Activated T-helper 9 cell treated with anti-CD3 and anti-CD28 coated beads, Interleukin-2, amount 50 U/mL, for 16 hours (primary cell): ENCODE measurements at places on chromosomes 4 and X.

DNA sequence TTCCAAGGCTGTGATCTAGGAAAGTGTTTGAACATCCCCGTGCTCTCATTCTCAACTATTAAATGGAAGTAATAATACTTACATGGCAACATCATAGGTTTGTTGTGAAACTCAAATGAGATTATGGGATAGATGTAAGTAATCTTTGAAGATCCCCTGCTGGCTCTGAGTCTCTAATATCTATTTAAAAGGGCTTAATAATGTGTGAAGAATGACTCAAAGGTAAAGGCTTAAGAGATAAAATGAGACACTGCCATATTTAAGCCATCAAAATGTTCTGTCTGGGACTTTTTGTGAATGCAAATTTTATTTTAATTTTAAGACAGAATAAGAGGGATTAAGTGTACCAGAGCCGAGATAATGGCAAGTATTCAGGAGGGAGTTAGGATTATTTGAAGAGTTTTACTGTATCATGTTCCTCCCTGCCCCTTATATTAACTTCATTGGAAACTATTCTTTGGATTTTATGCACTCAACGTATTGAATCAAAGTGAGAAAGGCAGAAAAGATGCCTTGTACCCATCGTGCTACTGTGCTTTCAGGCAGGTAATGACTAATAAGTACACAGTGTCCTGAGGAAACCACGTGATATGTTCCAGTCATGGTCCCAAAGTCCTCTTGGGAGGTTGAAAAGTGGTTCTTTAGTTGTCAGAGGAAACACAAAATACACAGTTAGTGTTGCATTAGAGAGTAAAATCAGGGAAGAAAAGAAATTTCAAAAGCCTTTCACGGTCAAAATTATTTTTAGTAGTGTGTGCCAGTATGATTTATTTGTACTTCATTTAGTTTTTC lies 192.4 kb downstream of the RBM46 start:
- no peak for DNase-seq

DNA sequence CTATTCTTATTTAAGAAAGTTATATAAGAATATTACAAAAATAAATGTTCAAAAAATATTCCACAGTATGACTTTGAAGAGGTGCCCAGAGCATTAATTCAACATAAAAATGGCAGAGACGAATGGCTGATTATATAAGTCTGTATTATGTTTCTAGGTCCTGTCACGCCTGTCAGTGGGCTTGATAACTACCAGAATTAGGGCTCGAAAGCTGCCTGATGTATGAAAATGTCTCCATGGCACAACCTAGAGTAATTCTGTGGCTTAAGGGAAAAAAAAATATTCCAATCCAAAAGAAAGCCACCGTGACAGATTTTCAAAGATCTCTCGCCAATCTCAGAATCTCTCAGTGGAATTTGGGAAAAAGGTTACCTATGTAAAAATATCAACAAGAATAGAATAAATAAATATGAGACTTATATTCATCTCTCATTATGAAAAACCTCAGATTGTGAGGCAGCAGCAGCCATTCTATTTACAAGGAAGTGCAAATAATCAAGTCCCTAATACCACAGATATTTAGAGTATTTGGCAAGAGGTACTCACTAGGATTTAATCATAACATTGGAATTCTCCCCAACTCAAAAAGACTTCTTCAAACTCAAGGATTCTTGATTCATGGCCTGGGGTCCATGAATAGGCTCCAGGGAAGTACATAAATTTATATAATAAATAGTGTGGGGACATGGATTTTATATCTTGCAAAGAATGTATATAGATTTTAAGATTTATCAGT lies 489.1 kb upstream of the INTU start:
- no peak for DNase-seq

DNA sequence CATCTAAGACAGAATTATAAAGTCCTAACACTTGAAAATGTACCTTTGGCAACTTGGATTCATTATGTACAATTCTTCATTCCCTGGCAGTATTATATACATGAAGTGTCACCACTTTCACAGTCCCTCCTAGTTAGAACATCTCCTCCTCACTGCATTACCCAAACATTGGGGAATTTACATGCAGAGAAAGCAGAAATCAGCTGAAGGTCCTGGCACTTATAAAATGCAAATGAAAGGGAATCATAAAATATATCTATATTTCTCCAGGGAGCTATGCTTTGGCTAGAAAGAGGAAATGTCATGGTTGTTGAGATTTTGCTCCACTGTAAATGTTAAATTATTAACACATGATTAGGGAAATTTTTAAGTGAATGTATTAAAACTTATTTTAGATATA lies 835.6 kb upstream of the SLIT2 start:
- DNase-seq = no peak

- no peak for DNase-seq
Measured at GRCh38 chrX:38968344-38969216, 167.3 kb downstream of the MID1IP1 start.

DNA sequence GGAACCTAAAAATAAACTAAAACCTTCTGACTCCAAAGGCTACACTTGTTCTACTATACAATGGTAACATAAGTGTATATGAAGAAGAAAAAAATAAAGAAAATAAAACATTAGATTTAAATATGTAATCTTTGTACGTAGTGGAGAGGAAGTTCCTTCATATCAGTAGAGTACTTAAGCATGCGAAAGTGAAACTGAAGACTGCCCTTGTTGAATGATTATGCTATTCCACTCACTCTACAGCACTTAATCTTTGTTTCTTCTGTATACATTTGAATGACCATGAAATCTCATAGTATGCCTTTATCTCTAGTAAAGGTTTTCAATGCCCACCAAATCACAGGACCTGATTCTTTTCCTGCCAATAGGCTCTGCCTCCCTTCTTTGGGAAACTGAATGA lies 78.9 kb downstream of the NDST3 start:
- no peak for DNase-seq

- DNase-seq = no peak
Measured at GRCh38 chr4:7652451-7652881, 217.7 kb upstream of the PSAPL1 start.

GRCh38 chrX:130878350-130879341 lies 24.4 kb downstream of the ENOX2 start:
- DNase-seq = no peak

- no peak for DNase-seq
Measured at GRCh38 chr4:173489514-173489913, 40.5 kb downstream of the HAND2 start.

DNA sequence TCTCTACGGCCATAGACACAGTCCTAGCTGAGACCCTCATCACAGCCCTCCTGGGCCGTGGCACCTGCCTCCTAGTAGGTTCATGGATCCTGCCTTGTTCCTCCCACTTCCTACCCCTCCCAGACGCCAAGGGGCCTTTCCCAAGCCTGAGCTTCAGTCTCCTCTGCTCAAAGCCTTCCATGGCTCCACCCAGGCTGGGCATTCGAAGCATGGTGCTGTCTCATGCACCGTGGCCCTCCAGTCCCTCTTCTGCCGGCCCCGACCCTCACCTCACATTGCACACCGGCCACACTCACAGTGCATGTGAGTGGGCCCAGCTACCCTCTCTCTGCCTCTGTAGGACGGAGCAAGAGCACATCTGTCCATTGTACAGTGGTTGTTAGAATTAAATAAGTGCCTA lies 21.7 kb upstream of the KIAA0232 start:
- DNase-seq = no peak
